Stimulated activated CD4-positive, alpha-beta T cell treated with anti-CD3 and anti-CD28 coated beads, Interleukin-4, amount 100 ng/mL, for 48 hours (primary cell): ENCODE measurements at places on chromosomes 11 and 22.

DNA sequence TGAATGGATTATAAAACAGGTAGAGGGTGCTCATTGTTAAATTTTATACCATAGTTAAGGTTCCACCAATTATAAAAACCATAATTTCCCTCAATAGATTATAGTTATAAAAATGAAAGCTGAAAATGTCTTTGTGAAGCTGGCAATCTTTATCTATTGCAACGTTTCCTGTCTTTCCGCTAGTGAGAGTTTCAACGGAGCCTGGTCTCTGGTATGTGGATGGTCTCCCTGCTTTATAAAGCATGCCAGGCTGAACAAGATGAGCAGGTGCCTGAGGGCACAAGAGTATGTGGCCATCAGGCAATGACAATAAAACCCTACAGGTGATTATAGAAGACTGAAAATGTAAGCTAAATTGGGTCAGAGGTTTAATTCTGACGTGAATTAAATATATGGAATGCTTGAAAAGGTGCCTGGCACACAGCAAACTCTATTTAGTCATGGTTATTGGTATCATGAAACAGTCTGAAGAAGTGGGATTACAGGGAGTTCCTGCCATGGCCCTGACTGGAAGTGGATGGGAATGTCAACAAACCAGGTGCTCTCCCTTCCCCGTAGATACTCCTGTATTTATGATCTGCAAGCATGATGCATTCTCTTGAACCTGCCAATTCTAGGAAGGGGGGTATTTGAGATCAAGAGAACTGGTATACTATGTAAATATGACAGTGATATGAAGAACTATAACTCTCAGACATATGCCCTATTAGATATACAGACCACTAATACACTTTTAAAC lies 115.7 kb downstream of the ENTHD1 start:
- DNase-seq, result no peak

DNA sequence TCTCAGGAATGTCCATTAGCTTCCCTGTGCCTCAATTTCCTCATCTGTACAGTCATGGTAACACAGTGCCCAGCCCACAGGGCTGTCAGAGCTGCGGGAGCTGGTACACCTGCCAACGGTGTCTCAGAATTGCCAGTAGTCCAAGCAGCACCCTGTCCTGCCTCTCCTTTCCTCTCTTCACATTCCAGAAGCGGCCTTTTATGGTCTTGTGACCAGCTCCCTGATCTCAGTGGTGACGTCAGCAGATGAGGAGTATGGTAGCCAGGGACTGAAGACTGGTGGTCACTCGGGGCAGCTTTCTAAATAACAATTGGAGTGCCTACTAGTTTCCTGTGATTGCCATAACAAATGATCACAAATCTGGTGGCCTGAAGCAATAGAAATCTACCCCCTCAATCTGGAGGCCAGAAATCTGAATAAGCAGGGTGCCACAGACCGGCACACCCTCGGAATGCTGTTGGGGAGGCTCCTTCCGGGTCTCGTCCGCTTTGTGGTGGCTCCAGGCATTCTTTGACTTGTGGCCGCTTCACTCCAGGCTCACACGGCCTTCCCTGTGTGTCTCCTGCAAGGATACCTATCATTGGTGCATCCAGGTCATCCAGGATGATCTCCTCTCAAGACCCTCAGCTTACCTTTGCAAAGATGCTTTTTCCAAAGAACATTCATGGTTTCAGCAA lies 2.1 kb downstream of the FADD start:
- no peak for DNase-seq

DNA sequence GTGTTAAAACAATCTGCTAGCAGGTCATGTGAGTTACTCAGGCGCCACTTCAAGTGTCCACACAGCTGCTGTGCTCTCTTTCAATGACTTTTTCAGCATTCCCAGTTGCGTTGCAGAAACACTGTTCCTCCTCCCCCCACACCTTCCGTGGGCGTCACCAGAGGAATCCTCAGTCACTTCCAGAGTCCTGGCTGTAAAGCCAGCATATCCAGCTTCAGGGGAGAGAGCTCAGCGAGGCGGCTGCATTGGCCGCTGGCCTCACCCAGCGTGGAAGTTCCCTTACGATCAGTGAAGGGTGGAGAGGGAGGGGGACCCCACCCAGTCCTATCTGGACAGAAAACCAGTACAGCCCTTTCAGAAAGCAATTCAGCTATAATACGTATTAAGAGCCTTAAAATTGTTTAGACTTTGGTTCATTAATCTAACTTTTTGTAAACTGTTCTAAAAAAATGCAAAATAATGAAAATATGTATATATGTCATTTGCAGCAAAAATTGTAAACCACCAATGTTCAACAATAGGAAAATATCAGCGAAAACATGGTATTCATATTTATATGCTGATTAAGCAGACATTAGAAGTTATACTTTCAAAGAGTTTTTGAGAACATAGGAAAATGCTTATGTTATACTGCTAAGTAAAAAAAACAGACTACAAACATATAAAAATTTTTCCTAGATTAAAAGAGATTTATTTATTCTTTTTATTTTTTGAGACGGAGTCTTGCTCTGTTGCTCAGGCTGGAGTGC lies 2.8 kb upstream of the ANO9 start:
- no peak for DNase-seq

- no peak for DNase-seq
Measured at GRCh38 chr11:62033191-62034035, 66.0 kb upstream of the FTH1 start.

- no peak for DNase-seq
Measured at GRCh38 chr11:124745835-124746620, 6.0 kb downstream of the VSIG2 start.

- no peak for DNase-seq
Measured at GRCh38 chr11:82858556-82859091, 41.6 kb downstream of the PRCP start.

DNA sequence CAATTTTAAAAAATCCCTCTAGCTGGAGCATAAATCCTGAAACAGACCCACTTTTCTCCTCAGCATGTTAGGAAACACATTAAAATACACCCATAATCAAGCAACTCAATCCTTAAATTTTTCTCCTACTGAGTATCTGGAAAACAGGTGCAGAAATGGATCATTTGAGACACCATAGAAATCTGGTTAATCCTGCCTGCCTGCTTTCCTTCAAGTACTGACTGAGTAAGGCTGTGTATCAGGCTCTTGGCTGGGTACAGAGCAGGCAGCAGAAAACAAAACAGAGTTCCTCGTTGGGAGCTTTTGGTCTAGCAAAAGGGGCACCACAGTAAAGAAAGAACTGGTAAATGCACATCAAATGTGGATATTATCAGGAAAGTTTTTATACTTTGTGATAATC lies 1.9 kb downstream of the KCNQ1OT1 start:
- DNase-seq, result no peak

DNA sequence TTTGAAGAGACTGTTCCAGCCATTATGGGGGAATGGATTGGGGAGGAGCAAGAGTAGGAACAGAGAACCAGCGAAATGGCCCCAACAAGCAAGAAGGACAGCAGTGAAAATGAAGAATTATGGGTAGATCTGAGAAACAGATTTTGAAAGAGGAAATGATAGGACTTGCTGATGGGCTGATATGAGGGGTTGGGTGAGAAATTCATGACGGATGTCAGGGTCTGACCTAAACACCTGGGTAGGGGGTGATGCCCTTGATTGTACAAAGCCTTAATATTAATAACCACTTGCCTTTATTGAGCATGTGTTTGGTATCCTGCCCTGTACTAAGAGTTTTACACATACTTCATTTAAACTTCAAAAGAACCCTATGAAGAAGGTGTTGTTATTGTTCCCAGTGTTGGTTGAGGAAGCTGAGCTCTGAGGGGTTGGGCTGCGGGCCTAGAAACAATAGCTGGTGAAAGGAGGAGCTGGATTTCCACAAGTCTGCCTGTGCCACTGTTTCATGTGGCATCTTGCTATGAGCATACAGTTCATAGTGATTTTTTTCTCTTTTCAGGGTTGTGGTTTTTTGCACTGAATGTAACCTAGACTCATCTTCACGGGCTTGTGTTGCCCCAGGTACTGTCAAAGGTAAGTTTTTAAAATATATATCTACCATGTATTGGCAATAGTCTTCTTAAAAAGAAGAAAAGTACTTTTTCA lies 61.1 kb upstream of the TNRC6B start:
- no peak for DNase-seq

GRCh38 chr11:85710917-85711316 lies 24.9 kb upstream of the CCDC89 start:
- DNase-seq, result no peak

GRCh38 chr22:20964090-20964798 lies 2.8 kb upstream of the AIFM3 start:
- DNase-seq, result no peak

DNA sequence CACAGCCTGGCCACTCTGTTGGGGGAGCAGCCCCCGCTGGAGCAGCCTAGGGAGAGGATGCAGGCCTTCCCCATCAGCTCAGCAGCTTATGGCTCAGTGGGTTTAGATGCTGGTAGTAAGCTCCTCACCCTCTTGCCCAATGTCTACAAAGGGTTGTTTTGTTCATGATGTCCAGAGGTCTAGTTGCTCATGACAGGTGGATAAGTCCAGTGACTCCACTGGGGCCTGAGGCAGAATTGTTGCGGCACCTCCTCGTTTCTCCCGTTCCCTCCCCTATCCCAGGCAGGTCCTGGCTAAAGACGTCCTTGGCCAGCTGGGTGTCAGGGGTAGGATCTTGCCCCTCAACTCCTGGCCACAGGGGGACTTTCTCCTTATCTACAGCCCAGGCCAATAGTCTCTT lies 233.5 kb upstream of the B3GAT1 start:
- no peak for DNase-seq

DNA sequence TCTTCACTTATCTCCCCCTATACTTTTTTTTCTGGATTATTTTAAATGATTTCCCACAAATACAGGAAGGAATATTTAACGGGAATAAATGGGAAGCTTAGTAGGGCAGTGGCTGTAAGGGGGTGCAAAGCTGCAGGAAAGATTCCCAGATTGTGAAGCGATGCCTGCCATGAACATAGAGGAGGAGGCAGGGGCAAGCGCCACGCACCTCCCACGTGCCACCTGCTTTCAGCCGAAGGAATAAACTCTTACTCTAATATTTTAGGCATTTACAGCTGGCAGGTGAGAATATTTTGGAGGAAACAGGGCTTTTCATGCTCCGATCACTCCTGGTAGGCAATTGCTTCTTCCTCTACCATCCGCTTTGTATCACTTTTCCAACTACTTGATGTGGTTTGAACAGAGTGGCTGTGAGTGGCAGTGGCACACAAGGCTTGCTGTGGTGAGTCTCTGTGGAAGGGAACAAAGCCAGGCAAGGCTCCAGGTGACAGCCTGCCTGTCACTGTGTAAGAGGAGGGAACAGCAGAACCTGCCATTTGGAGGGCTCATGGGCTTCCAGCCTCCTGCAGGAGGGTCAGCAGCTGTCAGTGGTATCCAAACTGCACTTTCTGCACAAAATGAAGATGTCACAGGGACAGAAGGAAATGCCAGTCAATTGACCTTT lies 54.5 kb upstream of the PLET1 start:
- DNase-seq, result no peak

DNA sequence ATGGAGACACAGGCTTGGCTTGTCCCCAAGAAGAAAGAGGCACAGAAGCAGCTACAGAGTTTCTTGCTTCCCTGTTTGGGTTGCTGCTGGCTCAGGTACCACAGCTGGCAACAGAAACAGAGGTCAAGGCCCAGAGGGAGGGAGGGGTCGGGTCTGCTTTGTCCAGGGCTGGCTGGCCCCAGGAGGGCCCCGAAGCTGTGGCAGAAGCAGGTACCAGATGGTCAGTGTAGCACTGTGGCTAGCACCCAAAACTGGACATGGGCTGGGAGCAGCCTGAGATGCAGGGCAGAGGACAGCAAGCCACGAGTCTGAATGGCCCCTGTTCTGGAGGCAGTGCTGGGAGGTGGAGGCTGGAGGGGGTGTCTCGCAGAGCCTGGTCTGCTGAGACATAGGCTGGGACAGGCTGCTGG lies 52.3 kb upstream of the CCDC188 start:
- no peak for DNase-seq

DNA sequence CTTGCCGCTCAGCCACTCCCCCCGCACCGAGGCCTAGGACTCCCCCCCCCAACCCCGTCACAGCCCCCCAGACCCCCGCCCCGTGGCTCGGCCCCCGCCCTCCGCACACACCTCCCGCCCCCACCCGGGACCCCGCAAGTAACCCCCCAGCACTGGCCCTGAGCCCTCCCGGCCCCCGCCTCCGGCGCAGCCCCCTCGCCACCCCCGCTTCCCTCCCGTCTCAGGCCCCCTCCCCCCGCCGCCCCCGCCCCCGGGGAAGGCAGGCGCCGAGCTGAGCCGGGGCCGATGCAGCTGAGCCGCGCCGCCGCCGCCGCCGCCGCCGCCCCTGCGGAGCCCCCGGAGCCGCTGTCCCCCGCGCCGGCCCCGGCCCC lies 1.5 kb downstream of the SHANK3 start:
- DNase-seq, result no peak

GRCh38 chr11:104776501-104777170 lies 121.6 kb downstream of the CASP12 start:
- no peak for DNase-seq

- no peak for DNase-seq
Measured at GRCh38 chr11:17552041-17552355, 4.9 kb downstream of the OTOG start.

GRCh38 chr22:29710922-29711593 lies 8.7 kb upstream of the CABP7 start:
- no peak for DNase-seq

GRCh38 chr11:27158456-27159334 lies 118.1 kb downstream of the BBOX1 start:
- no peak for DNase-seq
